Suprapubic skin (tissue), 4 donors: ENCODE measurements at places on chromosomes 2 and 18. TPM values are rescaled to one million over a fixed set of nuclear protein-coding genes. Genes with fewer than 3 reads are reported as not detected.
A peak's percentile ranks its signal among the peaks of the same experiment; 100 is the strongest.

The CFAP65 gene
- not detected for total RNA-seq

DNA sequence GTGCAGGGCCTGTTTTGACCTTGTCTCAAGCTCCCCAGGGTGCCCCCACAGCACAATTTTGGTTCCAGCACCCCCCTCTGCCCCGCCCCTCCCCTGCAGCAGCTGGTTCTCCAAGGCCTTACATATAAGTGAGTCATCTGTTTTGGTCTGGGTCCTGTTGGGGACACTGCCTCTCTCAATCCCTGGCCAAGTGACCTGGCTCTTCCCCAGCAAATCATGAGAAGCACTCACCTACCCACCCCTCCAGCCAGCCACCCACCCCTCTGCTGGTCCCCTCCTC lies 90.5 kb downstream of the INHBB start:
- H3K27me3 ChIP-seq = peaks cover 4% of the 10 kb centered on the region
- H3K4me1 ChIP-seq = peaks cover 4% of the 10 kb centered on the region
- no peak overlapping the region for H3K4me3 ChIP-seq

- no peaks in the 10 kb centered on the region for H3K36me3 ChIP-seq
- H3K27me3 ChIP-seq = no peaks in the 10 kb centered on the region
- DNase-seq = no peak
- H3K4me3 ChIP-seq = no peak overlapping the region
Measured at GRCh38 chr2:202583709-202584219, 51.0 kb upstream of the FAM117B start.

The SERPINB13 gene
- total RNA-seq = 16.3 TPM

DNA sequence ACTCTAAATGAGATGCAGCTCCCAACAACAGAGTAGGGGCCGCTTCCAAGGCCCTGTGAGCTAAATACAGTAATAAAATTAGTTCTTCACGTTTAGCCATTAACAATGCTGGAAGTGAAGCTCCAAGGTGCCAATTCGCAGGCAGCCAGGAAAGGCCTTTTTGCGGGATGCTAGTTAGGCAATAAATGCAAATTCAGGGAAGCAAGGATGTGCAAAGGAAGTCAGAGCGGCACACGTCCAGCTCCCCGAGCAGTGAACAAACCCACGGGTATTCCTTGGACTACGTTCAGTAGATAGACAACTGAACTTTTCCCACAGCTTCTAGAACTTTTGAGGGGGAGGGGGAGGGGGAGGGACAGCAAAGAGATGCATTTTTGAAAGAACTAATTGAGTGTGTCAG lies 6.9 kb downstream of the ZNF516 start:
- DNase-seq = no peak
- no peaks in the 10 kb centered on the region for H3K27me3 ChIP-seq
- H3K27ac ChIP-seq = no peak overlapping the region
- H3K36me3 ChIP-seq = peaks cover 2% of the 10 kb centered on the region

DNA sequence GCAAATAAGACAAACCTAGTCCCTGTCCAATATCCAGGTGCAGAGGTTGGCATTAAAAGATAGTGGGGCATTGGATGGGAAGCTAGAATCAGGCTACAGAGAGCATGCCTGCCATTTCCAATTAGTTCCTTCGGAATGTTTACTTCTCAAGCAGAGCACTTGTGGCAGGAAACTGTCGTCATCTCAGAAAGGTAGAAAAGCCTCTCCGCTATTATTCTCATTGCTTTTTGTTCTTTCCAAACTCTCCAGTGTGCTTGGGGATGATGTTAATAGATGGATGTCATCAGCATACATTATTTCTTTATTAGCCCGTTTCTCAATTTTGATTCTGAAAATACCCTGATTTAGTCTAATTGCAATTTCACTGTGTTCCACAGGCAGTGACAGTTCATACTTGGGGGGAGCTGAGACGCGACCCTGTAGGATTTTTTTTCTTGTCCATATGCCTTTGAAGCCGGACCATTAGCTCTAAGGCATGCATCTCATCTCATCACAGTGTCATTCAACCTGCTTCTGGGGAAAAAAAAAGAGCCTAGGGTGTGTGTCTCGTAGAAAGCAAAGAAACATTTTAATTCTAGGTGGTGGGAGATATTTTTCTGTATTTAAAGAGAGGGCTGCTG lies 7.7 kb downstream of the ASB18 start:
- DNase-seq = no peak
- no peak overlapping the region for H3K27ac ChIP-seq
- H3K4me3 ChIP-seq = no peak overlapping the region
- H3K4me1 ChIP-seq = no peaks in the 10 kb centered on the region

GRCh38 chr2:60439219-60439974 lies 114.1 kb downstream of the BCL11A start:
- no peaks in the 10 kb centered on the region for H3K27me3 ChIP-seq
- DNase-seq = no peak
- H3K4me1 ChIP-seq = peaks cover 16% of the 10 kb centered on the region
- H3K4me3 ChIP-seq = no peak overlapping the region
- H3K36me3 ChIP-seq = no peaks in the 10 kb centered on the region
- no peak overlapping the region for H3K27ac ChIP-seq

DNA sequence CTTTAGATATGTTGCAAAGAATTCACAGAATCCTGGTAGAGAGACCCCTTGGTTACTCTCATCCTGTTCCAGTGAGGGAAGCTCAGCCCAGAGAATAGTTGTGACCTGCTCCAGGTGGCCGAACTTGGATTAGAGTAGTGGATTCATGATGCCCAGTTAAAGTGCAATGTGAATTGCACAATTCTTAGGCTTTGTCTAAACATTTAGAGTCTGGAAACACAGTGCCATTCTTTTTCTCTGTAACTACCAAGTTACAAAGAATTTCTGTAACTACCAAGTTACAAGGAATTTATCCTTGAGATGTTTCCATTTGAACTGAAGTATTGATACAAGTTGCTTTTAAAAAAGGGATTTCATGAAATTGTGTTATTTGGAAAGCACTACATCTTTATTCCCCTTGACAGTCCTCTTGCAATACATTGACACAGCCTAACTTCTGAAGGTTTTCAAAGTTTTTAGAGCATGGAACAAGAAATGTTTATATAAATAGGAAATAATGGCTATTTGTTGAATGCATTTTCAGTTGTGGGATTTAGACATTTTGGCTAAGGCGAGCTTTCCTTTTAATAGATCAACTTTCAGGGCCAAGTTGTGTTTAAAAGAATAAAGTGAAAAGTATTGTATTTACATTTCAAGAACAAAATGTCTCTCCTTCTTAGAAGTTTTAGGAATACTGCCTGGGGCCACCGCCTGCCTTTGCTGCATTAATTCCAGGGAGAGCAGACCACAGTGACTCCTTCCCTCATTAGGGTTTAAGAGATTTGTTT lies 315.0 kb downstream of the LPIN1 start:
- no peaks in the 10 kb centered on the region for H3K4me1 ChIP-seq
- no peak overlapping the region for H3K27ac ChIP-seq
- no peaks in the 10 kb centered on the region for H3K36me3 ChIP-seq
- DNase-seq = no peak
- no peaks in the 10 kb centered on the region for H3K27me3 ChIP-seq
- no peak overlapping the region for H3K4me3 ChIP-seq

The DNAJC5G gene
- total RNA-seq = not detected

DNA sequence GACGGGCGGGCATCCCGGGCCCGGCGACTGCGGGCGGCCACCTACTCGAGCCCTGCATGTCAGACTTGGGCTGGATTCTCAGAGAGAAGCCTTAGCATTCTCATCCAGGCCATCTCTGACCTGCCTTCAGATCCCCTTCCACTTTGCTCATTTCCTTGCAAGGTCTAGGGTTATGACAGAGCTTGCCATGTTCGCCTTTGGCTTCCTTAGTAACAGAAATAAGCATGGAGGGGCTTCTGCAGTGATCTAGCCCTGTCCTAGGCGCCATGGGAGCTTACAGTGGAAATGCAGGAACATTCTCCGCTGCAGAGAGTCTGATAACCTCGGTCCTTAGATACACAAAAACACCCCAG lies 632 bp upstream of the ACVR1 start:
- H3K36me3 ChIP-seq = no peaks in the 10 kb centered on the region
- no peak for DNase-seq
- H3K27ac ChIP-seq = peak overlapping the region; percentile 98
- peaks cover 37% of the 10 kb centered on the region for H3K4me1 ChIP-seq
- H3K27me3 ChIP-seq = no peaks in the 10 kb centered on the region

- peaks cover 24% of the 10 kb centered on the region for H3K4me1 ChIP-seq
- H3K27me3 ChIP-seq = no peaks in the 10 kb centered on the region
- H3K36me3 ChIP-seq = no peaks in the 10 kb centered on the region
- H3K27ac ChIP-seq = peak overlapping the region; percentile 64
- no peak for DNase-seq
- no peak overlapping the region for H3K4me3 ChIP-seq
Measured at GRCh38 chr18:50158866-50159653, 35.9 kb downstream of the MYO5B start.

The KIF1A gene
- 15.9 TPM for total RNA-seq

The ATP6V1B1 gene
- 22.7 TPM for total RNA-seq

The CCDC74B gene
- 0.96 TPM for total RNA-seq

- H3K4me1 ChIP-seq = peaks cover 46% of the 10 kb centered on the region
- no peaks in the 10 kb centered on the region for H3K36me3 ChIP-seq
- H3K27ac ChIP-seq = no peak within 1 kb of the TSS
- DNase-seq = no peak
- peak within 1 kb of the TSS; percentile 63 for H3K4me3 ChIP-seq
- peaks cover 53% of the 10 kb centered on the region for H3K27me3 ChIP-seq
Measured at GRCh38 chr2:169362118-169362893, at the start of gene LRP2. Gene LRP2 (minus strand): TSS chr2:169362534. CDS start chr2:169362399, 135 bp downstream.

- H3K27ac ChIP-seq = no peak overlapping the region
- no peaks in the 10 kb centered on the region for H3K27me3 ChIP-seq
- H3K4me3 ChIP-seq = no peak overlapping the region
- peaks cover 76% of the 10 kb centered on the region for H3K36me3 ChIP-seq
- peaks cover 6% of the 10 kb centered on the region for H3K4me1 ChIP-seq
- peak; percentile 83 for DNase-seq
Measured at GRCh38 chr18:45920367-45920766, 46.8 kb downstream of the EPG5 start.

GRCh38 chr18:35998967-35999366 lies 26.5 kb downstream of the RMP24 start:
- DNase-seq = no peak
- H3K27ac ChIP-seq = no peak overlapping the region
- no peaks in the 10 kb centered on the region for H3K4me1 ChIP-seq
- H3K36me3 ChIP-seq = no peaks in the 10 kb centered on the region
- H3K27me3 ChIP-seq = no peaks in the 10 kb centered on the region

DNA sequence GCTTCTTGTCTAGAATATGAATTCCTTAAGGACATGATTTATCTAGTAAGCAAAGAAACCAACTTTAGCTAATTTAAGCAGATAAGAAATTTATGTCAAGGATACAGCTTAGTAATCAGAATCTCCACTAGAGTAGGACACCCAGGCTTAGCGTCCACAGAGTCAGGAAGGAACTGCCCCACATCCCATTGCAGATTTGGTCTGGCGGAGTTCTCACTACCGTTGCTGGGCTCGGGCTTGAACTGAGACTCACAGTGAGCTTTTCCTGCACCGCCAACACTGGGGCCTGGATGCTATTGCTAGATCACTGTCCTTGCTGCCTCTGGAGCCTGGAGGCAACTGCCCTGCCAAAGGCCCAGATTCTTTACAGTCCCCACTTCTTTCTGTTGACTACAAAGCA lies 68.1 kb downstream of the SMAD4 start:
- H3K4me1 ChIP-seq = no peaks in the 10 kb centered on the region
- no peaks in the 10 kb centered on the region for H3K27me3 ChIP-seq
- H3K27ac ChIP-seq = no peak overlapping the region
- H3K36me3 ChIP-seq = no peaks in the 10 kb centered on the region
- no peak overlapping the region for H3K4me3 ChIP-seq

The TCF7L1 gene
- total RNA-seq = 1.1 TPM

- H3K36me3 ChIP-seq = no peaks in the 10 kb centered on the region
- H3K27me3 ChIP-seq = no peaks in the 10 kb centered on the region
- no peak for DNase-seq
- H3K27ac ChIP-seq = no peak overlapping the region
Measured at GRCh38 chr2:217617616-217618022, 385.2 kb downstream of the TNS1 start.

- H3K27me3 ChIP-seq = no peaks in the 10 kb centered on the region
- peak overlapping the region; percentile 53 for H3K27ac ChIP-seq
- no peaks in the 10 kb centered on the region for H3K36me3 ChIP-seq
Measured at GRCh38 chr2:159903443-159904126, 105.6 kb upstream of the CD302 start.

The SFTPB gene
- not detected for total RNA-seq

The MDH1B gene
- total RNA-seq = 2.0 TPM
